ENCODE measurements at places on chromosomes 7 and 10.

DNA sequence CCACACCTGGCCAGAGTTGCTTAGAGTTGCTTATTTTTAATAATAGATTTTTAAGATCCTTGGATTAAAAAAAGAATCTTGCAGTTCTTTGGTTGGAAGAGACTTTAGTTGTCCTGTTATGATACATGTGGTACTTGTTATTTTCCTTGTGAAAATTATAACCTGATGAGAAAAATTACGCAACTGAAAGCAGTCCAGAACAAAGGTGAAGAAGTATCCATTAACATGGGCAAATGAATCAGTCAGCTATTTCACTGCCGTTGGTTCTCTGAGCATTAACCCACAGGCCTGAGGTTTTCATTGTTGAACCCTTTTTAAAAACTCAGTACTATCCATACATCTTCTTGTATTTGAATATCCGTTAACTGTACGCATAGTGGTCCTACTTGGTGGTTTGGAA lies 68.2 kb downstream of the GALNT11 start:
- DNase-seq: no peak

GRCh38 chr10:102222797-102223196 lies 3.3 kb upstream of the ELOVL3 start:
- no peak for DNase-seq

DNA sequence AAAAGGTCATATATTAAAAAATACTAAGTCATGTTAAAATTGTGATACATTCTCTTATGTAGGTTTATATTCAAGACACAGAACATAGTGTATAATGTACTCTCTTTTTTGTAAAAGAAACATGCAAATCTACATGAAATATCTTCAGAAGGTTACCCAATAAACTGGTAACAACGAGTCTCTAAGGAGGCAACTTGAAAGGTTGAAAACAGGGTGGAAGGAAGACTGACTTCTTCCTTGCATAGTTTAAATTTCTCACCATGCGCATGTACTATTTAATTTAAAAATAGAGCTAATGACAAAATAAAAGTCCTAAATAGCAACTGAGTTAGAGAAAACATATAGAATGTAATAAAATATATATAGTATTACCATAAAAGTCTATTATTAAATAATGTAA lies 132.5 kb downstream of the NT5C2 start:
- no peak for DNase-seq

GRCh38 chr10:100562008-100562672 lies 26.4 kb downstream of the HIF1AN start:
- peak; percentile 74 for DNase-seq

DNA sequence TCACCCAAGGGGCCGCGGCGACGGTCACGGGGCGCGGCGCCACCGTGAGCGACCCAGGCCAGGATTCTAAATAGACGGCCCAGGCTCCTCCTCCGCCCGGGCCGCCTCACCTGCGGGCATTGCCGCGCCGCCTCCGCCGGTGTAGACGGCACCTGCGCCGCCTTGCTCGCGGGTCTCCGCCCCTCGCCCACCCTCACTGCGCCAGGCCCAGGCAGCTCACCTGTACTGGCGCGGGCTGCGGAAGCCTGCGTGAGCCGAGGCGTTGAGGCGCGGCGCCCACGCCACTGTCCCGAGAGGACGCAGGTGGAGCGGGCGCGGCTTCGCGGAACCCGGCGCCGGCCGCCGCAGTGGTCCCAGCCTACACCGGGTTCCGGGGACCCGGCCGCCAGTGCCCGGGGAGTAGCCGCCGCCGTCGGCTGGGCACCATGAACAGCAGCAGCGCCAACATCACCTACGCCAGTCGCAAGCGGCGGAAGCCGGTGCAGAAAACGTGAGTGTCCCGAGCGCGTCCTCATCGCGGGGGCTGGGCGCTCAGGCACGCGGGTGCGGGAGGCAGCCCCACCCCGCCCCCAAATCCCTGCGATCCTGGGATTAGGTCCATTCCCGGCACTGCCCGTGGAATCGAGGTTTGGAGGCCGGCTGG lies 509 bp downstream of the AHR start:
- DNase-seq: peak; percentile 29

DNA sequence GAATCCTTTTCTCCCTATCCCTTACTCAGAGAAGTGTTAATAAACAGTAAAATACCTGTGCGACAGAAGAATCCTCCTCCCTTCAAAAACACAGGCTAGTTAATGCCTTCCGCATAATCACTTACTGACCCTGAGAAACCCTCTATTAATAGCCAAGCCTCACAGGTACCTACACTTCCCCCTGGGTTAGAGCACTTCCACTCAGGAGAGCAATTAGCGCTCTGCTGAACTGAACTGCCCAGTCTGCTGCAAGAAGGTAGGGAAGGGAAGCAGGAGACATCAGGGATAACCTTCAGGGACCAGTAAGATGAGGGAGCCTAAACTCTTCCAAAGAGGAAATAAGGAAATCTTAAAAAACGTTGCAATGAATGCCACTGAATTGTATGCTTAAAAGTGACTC lies 39.6 kb downstream of the KIAA1549 start:
- DNase-seq: no peak

GRCh38 chr7:157270060-157270444 lies 66.8 kb upstream of the DNAJB6 start:
- no peak for DNase-seq

GRCh38 chr10:94738588-94738987 lies 23.9 kb upstream of the CYP2C19 start:
- no peak for DNase-seq

DNA sequence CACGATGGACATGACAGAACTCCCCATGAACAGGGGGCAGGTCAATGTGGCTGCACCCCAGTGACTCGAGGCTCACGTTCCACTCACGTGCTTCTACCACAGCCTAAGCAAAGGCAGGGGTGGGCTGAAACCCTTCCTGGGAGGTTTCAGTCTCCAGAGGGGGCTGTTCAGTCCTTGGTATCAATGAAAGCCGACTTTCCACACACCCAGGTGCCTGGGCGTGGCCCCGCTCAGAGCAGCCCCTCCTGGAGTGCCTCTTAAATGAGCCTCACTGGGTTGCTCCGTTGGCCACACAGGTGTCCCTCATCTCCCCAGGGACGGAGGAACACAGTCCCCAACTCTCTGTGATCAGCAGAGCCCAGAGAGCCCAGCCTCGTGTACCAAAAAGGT lies 90.5 kb upstream of the PDGFA start:
- DNase-seq: no peak

- DNase-seq: no peak
These were observed 662.6 kb upstream of the MGMT start for GRCh38 chr10:128804411-128804810.

DNA sequence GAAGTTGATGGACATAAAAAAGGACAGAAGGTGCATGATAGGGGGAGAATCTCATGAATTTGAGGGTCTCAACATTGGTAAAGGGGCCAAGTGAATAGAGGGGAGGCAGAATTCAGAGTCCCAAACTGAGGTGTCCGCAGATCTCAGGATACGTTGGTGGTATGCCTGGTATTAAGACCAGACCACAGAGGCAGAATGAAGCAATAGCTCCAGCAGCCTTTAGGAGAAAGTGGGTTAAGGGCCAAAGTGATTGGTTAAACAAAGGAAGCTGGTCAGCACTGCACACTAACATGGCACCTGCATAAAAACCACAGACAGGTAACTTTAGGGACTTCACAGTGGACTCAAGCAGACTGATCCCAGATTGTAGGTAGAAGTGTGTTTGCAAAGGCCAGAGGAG lies 37.5 kb downstream of the MEST start:
- no peak for DNase-seq

- no peak for DNase-seq
These were observed 24.8 kb downstream of the NPTX2 start for GRCh38 chr7:98641646-98642500.

- DNase-seq: no peak
These were observed 105.5 kb downstream of the DPY19L1 start for GRCh38 chr7:34931739-34932138.

GRCh38 chr7:102426268-102427018 lies 6.9 kb upstream of the ORAI2 start:
- no peak for DNase-seq

- DNase-seq: no peak
These were observed 36.5 kb upstream of the SVIL start for GRCh38 chr10:29671228-29671780.

GRCh38 chr10:69883310-69884023 lies 81.8 kb downstream of the COL13A1 start:
- no peak for DNase-seq

DNA sequence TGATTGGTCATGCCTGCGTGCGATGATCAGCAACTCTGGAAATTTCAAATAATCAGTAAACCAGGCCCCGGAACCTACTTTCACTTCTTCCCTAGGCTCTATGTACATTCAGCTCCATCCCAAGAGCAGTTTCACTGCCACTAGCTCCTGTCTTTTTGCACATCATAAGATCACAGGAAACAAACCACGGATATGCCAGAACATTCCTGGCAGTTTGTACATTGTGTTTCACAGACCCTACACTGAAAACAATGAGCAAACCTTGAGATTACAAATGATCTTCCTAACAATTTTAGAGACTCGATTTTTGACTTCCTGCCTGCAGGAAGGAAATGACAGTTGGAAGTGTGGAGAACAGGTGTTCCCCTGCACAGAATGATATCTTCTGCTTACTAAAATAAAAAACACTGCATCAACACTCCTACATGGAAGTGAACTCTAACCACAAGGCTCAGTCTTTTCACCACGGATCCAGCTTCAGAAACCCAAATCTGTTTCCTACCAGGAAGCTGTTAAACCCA lies 7.6 kb upstream of the TMEM236 start:
- DNase-seq: no peak

GRCh38 chr7:4675771-4676367 lies 6.2 kb upstream of the FOXK1 start:
- no peak for DNase-seq

DNA sequence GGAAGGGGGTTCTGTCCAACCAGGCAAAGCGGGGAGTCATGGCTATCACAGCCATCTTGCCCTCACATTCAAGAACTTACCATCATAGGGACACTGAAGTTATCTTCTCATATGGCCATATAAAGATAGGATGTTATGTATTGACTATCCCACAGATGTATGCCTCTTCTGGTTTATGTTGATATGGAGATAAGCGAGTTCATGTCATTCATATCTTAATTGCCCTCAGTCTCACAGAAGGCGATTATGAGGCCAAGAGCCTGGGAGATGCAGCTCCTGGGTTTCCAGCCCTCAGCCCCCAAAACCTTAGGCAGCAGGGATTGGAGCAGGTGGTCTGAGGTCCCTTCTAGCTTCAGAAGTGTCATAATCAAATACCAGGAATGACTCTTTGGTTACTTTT lies 8.5 kb upstream of the ANKRD61 start:
- DNase-seq: no peak

DNA sequence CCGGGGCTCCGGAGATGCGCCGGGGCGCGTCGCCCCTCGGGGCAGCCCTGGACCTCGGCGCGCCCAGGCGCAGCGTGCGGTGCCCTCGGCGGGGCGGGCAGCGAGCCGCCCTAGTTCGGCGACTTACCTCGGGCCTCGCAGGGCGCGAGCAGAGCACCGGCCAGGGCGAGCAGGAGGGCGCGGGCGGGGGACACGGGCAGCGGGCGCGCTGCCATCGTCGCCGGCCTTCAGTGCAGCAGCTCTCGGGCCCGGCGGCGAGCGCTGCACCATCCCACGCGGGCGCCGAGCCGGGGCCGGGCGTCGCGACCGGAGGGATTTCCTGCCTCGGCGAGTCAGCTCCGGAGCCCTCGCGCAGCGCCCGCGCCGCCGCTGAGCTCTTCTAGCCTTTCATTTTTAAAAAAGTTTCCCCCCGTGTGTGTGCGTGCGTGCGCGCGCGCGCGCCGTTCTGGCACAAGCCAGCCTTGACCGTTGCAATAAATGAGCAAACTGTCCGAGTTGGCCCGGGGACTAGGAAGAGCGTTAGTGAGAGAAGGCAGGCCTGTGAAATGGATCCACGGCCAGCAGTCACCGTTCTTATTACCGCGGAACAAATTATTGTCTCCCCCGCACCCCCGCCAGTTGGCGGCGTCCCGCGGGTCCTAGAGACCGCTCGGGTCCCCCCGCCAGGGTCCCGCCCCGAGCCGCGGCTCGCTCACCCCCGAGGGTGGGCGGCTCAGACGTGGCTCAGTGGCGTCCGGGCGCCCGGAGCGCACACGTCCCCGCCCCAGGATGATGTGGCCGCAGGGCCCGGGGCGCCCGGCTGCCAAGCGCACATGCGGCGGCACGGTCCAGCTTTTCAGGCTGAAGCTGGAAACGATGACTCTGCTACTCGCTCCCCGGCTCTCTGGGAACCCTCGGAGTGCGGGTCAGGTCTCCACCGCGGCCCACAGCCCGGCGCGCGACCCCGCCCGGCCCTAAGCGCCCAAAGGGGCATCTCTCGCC lies at the start of gene ADAM12:
ADAM12 (minus strand) TSS at position 547 of the 981 bp plus-strand sequence; CDS start at position 215, 332 bp downstream.
- peak; percentile 74 for DNase-seq

GRCh38 chr7:47536661-47537611 lies 45.0 kb downstream of the TNS3 start:
- DNase-seq: peak; percentile 80

DNA sequence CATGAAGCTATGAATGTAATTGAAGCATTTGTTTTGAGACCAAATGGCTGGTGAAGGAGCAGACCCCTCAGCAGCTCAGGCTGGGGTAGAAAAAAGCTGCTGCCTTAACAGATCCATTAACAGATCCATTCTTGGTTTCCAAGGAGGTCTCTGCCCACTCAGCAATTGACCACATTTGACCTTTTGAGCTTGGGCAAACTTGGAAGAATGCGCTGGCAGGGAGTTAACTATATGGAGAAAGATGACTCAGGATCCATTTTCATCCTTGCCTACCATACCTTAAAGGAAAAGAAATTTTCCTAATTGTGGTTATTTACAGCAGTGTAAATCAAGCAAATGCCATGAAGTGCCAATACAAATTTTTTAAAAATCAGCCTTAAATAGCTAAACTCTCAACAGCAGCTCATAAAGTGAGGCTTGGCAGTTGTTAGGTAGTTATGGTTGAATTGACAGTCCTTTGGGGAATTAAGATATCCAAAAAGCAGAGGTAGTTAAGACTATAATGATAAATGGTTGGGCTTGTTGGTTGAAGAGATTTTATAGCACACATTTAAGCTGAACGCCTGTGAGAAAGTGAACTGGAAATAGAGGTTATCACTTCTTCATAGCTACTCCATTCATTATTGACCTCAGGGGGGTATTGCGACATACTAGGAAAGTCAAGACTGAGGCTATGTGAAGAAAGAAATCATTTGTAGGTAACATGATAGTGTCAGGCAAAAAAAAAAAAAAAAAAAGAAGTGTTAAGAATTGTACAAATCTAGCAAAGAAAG lies 83.9 kb downstream of the MKX start:
- no peak for DNase-seq

DNA sequence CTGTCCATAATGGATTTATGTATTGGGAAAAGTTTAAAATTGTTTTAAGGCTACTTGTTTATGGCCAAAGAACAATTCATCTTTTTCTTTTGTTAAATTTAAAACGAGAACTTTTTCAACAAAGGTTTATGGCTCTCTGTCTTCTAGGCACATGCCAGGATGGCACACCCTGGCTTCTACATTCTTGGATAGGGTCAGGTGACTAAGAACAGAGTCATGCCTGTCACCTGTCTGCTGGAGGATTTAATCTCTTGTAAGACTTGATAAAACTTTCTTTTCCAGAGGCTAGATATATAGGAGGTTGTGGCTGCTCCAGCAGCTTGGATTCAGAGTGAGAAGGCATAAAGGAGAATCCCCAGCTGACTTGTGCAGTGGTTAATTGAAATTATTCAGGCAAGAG lies 915.4 kb downstream of the GATA3 start:
- no peak for DNase-seq
